B cell (primary cell): ENCODE measurements at places on chromosomes 11 and 22.
A peak's percentile ranks its signal among the peaks of the same experiment; 100 is the strongest.

DNA sequence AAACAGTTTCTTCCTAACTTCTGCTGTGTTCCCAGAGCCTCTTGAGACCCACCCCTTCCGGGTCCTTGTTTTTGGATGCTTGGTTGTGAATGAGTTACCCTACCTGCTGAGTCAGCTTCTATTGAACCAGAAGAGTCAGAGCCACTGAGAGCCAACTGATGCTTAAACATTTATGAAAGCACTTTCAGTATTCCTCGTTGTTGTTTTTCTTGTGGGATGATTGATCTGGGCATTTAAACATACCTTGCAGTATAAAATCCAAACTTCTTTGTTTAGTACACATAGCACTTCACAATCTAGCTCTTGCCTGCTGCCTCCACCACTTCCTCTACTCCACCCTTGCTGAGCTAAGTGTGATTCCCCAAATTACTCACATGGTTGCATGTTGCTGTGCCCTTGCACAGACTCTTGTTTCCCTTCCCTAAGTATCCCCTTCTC is 5.5 kb downstream of the PRSS23 start:
- DNase-seq = no peak

GRCh38 chr11:8794677-8795103 is 112.1 kb downstream of the RPL27A start:
- DNase-seq = no peak

DNA sequence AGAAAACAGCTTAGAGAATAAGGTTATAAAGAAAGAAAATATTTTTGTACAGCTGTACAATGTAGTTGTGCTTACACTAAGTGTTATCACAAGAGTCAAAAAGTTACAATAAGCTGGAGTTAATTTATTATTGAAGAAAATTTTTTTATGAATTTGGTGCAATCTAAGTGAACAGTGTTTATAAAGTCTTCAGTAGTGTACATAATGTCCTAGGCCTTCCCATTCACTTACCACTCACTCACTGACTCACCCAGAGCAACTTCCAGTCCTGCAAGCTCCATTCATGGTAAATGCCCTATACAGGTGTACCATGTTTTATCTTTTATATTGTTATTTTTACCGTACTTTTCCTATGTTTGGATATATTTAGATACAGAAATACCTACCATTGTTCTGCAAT is 34.7 kb downstream of the GDPD4 start:
- DNase-seq = no peak

DNA sequence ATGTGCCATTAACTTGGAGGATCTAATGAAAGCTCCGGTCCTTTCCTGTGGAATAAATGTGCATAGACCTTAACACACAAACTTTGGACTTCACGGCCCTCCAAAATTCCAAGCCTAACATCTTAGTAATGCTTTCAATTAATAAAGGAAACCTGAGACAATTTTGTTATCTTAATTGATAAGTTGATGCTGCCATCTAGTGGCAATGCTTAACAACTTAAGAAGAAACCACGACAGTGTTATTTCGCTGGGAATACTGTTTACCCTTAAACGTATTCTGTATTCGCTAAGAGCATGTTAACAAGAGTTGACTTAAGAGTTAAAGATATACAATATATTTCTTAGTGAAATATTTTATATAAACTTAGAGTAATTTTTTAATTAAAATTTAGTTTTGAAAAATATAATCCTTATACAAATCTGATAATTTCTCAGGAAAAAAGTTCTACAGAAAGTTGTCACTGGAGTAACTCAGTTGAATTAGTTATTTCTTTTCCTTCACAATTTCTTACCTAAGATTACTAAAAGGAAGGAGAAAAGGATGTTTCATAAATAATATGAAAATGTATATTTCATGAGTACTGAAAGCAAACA is 35.0 kb upstream of the OR9G4 start:
- DNase-seq = peak; percentile 11

DNA sequence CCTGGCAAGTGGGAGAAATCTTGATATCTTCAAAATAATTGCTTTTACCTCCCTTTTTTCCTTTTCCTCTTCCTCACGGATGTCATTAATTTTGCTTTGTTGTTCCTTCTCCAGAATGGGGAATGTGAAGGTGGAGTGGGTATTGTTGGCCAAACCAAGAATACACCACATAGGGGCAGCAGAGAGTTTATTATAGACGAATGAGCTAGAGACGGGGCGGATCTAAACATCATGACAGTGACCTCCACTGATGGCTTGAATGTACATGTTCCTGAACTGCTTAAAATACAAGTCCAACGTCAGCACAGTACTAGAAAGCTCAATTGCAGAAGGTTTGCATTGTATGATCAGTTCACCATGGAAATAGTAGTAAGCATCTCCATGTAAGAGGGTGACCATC is 122.3 kb upstream of the SNX19 start:
- no peak for DNase-seq

GRCh38 chr11:117421476-117421875 is 93.8 kb downstream of the CEP164 start:
- no peak for DNase-seq

GRCh38 chr11:2440646-2441045 is 3.7 kb downstream of the TRPM5 start:
- no peak for DNase-seq
